Sigmoid colon (tissue), 7 donors: ENCODE measurements at places on chromosomes 5 and 9.
A peak's percentile ranks its signal among the peaks of the same experiment; 100 is the strongest.

- H3K4me1 ChIP-seq = no peaks in the 10 kb centered on the region
- no peaks in the 10 kb centered on the region for H3K36me3 ChIP-seq
- no peak overlapping the region for H3K4me3 ChIP-seq
- peak; percentile 0 for DNase-seq
- no peak overlapping the region for H3K27ac ChIP-seq
Observed at GRCh38 chr5:170067152-170067551, 38.5 kb upstream of the FOXI1 start.

DNA sequence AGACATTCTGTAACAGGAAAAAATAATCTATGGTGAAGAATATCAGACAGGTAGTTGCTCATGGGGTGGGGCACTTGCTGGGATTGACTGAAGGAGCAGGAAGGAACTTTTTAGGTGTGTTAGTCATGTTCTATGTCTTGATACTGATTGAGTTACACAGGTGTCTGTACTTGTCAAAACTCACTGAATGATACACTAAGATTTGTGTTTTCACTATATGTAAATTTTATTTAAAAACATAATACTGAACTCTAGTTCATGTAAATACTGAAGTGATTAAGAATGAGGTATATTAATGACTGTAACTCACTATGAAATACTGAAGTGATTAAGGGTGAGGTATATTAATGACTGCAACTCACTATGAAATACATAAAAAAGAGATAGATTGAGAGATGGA, 28.5 kb downstream of the IL6ST start:
- H3K36me3 ChIP-seq = peaks cover 84% of the 10 kb centered on the region
- no peak for DNase-seq
- peaks cover 5% of the 10 kb centered on the region for H3K4me1 ChIP-seq
- no peak overlapping the region for H3K4me3 ChIP-seq
- H3K27me3 ChIP-seq = no peaks in the 10 kb centered on the region

DNA sequence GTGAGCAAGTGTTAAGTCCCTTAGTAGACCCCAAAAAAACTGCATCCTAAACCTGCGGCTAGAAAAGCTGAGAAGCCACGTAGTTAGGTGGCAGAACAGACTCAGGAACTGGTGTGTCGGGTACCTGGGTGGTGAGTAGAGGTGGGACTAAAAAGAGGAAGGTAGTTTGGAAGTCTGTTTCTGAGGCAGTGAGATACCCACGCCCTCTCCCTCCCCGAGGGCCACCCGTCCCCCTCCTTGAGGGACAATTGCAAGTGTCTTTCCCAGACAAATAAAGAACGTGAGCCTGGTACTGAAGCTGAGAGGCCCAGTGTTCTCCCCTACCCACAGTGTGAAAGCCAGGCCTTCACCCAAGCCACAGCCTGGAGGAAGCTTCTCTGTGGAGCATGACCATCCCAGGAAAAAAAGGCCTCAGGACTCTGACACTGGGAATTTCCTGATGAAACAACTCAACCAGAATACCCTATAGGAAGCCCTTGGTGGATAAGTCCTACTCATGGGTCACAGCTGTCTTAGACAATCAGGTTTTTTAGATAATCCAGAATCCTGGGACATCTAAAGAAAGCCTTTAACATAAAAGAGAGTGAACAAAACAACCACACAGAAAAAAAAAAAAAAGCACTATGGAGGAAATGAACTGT, 7.0 kb upstream of the CD74 start:
- H3K4me3 ChIP-seq = no peak overlapping the region
- no peak for DNase-seq
- H3K4me1 ChIP-seq = no peaks in the 10 kb centered on the region
- H3K36me3 ChIP-seq = no peaks in the 10 kb centered on the region

- H3K27me3 ChIP-seq = no peaks in the 10 kb centered on the region
- no peaks in the 10 kb centered on the region for H3K36me3 ChIP-seq
Observed at GRCh38 chr5:158369241-158369640, 510.3 kb upstream of the CLINT1 start.

DNA sequence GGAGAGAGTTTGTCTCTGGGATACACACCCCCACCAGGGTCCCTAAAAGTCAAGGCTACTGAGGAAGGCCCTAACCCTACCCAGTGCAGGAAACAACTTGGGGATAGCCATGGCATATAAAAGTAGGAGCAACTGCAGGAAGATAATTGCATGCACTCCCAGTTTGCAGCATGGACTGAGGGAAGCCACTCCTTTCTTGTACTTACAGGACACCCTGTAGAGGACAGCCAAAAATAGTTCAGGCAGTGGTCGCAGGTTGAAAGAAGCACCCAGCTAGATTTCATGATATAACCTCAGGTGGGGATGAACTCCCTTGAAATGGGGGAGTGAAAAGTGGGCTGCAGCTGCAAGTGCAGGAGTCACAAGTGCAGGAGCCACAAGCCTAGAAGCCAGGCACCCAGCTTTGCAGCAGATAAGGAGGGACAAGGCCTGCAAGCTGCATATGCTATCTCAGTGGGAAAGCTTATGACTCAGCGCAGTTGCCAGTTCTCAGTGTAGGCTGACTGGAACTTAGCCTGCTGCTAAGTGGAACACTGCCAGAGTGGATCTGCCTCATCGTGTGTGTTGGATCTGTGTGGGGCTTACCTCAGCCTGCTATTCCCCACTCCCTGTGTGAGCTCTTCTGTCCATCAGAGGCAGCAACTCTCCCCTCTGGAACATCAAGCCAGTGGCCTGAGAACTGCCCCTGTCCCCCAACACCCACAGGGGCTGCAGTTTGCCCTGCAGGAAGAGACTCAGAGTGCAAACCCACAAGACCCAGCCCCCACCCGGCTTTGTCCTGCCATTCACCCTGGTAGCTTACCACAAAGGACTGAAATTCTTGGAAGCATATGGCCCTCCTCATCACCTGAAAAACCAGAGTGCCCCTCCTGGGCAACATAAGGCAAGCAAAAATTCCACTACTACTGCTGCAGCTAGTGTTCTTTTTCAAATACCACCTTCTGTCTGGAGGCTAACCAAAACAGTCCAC, 42.7 kb downstream of the CYLC2 start:
- H3K36me3 ChIP-seq = no peaks in the 10 kb centered on the region
- no peak for DNase-seq
- no peak overlapping the region for H3K4me3 ChIP-seq
- H3K27ac ChIP-seq = no peak overlapping the region

GRCh38 chr5:107631805-107632362, 38.9 kb downstream of the EFNA5 start:
- H3K27ac ChIP-seq = no peak overlapping the region
- H3K27me3 ChIP-seq = no peaks in the 10 kb centered on the region
- no peak overlapping the region for H3K4me3 ChIP-seq
- DNase-seq = no peak

GRCh38 chr5:104526866-104527265, 964.3 kb upstream of the NUDT12 start:
- DNase-seq = no peak
- H3K4me1 ChIP-seq = no peaks in the 10 kb centered on the region
- no peaks in the 10 kb centered on the region for H3K36me3 ChIP-seq
- no peak overlapping the region for H3K4me3 ChIP-seq

- H3K4me1 ChIP-seq = peaks cover 17% of the 10 kb centered on the region
- no peak overlapping the region for H3K27ac ChIP-seq
- no peaks in the 10 kb centered on the region for H3K36me3 ChIP-seq
- DNase-seq = no peak
- no peak overlapping the region for H3K4me3 ChIP-seq
Observed at GRCh38 chr5:39055027-39055767, 19.0 kb downstream of the RICTOR start.

GRCh38 chr9:74498621-74499095, 1.5 kb downstream of the RORB start:
- H3K4me1 ChIP-seq = no peaks in the 10 kb centered on the region
- DNase-seq = no peak
- no peak overlapping the region for H3K27ac ChIP-seq
- H3K36me3 ChIP-seq = no peaks in the 10 kb centered on the region
- peaks cover 12% of the 10 kb centered on the region for H3K27me3 ChIP-seq
- H3K4me3 ChIP-seq = peak overlapping the region; percentile 52

GRCh38 chr5:24397601-24398000, 247.2 kb downstream of the CDH10 start:
- H3K27ac ChIP-seq = no peak overlapping the region
- no peaks in the 10 kb centered on the region for H3K36me3 ChIP-seq
- H3K4me3 ChIP-seq = no peak overlapping the region
- no peak for DNase-seq
- no peaks in the 10 kb centered on the region for H3K4me1 ChIP-seq
- no peaks in the 10 kb centered on the region for H3K27me3 ChIP-seq

GRCh38 chr9:4929917-4930316, 55.2 kb upstream of the JAK2 start:
- no peaks in the 10 kb centered on the region for H3K4me1 ChIP-seq
- H3K36me3 ChIP-seq = no peaks in the 10 kb centered on the region
- H3K4me3 ChIP-seq = no peak overlapping the region
- no peak overlapping the region for H3K27ac ChIP-seq

DNA sequence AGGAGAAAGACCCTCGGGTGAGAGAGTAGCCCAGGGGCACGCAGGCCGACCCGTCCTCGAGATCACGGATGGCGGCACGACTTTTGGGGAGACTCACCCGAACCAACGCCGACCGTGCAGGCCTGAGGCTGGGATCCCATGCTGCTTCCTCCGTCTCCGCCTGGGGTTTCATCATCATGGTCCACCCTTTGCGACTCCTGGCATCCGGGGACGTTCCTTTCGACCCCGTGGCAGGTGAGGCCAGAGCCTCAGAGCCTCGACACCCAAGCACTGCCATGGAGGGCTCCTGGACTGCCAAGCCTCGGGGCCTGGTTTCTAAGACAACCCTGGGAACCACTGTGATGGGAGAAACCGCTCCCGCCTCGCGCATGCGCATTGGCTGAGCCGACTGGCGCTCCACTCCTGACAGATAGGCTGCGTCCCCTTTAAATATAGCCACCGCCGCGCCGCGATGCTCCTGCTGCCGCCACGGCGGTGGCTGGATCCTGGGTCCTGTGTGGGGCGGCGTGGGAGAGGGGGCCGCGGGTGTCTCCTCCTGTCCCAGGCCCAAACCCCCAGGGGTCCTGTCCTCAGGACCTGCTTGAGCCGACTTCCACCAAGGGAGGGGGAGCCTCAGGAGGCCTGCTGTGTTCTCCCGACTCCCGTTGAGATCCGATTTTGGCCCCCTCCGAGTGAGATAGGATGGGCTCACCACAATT, 481.6 kb downstream of the SPATA31A7 start:
- H3K4me1 ChIP-seq = no peaks in the 10 kb centered on the region
- H3K27ac ChIP-seq = no peak overlapping the region
- H3K27me3 ChIP-seq = no peaks in the 10 kb centered on the region
- H3K36me3 ChIP-seq = no peaks in the 10 kb centered on the region
- peak; percentile 52 for DNase-seq

DNA sequence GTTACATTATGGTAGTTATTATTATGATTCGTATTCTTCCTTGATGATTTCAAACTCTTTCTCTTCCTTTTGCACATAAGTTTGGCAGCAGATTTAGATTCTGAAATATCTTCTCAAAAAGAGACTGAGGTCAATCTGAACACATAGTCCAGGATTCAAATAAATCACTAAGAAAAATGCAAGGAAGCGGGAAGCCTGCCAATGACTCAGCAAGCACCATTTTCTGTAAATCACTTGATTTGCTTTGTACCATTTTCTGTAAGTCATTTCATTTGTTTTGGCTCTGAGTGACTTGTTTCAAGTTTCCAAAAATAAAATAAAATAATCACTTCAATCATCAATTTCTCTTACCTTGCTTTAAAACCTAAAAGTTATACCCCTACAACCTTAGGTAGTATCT, 24.6 kb upstream of the GLIS3 start:
- no peak overlapping the region for H3K4me3 ChIP-seq
- DNase-seq = no peak
- H3K36me3 ChIP-seq = no peaks in the 10 kb centered on the region
- H3K27me3 ChIP-seq = no peaks in the 10 kb centered on the region

- H3K27me3 ChIP-seq = peaks cover 2% of the 10 kb centered on the region
- no peak for DNase-seq
- H3K4me3 ChIP-seq = no peak overlapping the region
- H3K4me1 ChIP-seq = no peaks in the 10 kb centered on the region
- no peaks in the 10 kb centered on the region for H3K36me3 ChIP-seq
Observed at GRCh38 chr9:130948266-130948665, 9.2 kb upstream of the FIBCD1 start.

GRCh38 chr9:136352682-136353081, 10.9 kb downstream of the DNLZ start:
- H3K36me3 ChIP-seq = peaks cover 37% of the 10 kb centered on the region
- no peaks in the 10 kb centered on the region for H3K4me1 ChIP-seq
- H3K4me3 ChIP-seq = no peak overlapping the region
- H3K27ac ChIP-seq = no peak overlapping the region
- H3K27me3 ChIP-seq = no peaks in the 10 kb centered on the region
- DNase-seq = no peak

DNA sequence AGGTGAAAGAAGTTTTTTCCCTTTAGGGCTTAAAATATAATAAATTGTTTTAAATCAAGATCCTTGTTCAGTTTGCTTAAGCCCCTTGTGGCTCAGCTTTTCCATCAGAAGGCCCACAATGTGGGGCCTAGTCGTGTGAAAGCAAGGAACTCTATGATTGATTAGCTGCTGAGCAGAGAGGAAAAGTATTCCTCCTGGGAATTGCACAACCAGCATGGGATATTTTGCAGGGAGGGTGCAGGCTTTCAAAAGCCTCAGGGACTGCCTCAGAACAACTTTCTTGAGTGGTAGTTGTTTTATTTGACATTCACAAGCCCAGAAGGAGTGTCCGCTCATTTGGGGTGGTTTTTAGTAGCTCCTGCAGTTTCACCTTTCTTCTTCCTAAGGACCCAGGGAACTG, 19.8 kb downstream of the TTC23L start:
- H3K27me3 ChIP-seq = no peaks in the 10 kb centered on the region
- no peak overlapping the region for H3K4me3 ChIP-seq
- H3K27ac ChIP-seq = no peak overlapping the region
- DNase-seq = no peak
- H3K36me3 ChIP-seq = no peaks in the 10 kb centered on the region

DNA sequence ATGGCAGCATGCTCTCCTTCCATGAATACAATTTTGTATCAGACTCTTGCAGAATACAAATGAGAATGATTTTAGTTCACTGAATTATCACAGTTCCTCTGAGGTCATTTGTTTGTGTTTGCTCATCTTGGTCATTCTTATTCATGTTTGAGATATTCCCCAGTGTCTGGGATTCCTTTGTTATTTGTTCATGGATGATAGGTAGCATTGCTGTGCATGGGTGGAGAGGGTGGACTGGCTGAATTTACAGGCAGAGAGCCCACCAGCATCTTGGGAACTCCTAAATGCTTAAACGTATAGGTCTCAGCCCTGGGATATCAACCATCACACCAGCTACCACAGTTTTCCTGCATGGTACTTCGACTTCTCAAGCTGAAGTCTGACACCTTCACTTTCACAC, 459.8 kb downstream of the CCDC171 start:
- no peak overlapping the region for H3K27ac ChIP-seq
- H3K4me1 ChIP-seq = no peaks in the 10 kb centered on the region
- no peaks in the 10 kb centered on the region for H3K36me3 ChIP-seq
- no peaks in the 10 kb centered on the region for H3K27me3 ChIP-seq

DNA sequence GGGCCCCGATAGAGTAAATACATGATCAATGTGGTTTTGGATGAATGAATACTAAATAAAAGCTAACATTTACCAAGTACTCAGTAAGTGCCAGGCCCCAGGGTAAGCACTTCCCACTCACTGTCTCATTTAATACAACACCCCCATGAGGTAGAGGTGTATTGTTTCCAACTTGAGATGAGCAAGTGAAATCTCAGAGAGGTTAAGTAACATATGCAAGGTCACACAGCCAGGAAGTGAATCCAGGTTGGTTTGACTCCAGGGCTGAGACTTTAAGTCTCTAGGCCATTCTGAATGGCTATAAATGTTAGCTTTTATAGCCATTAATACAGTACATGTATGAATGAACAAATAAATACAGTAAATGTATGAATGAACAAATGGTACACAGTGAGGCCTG, 39.4 kb downstream of the LHX2 start:
- no peak overlapping the region for H3K27ac ChIP-seq
- no peak for DNase-seq
- H3K4me1 ChIP-seq = no peaks in the 10 kb centered on the region
- no peaks in the 10 kb centered on the region for H3K36me3 ChIP-seq
- H3K27me3 ChIP-seq = no peaks in the 10 kb centered on the region
- no peak overlapping the region for H3K4me3 ChIP-seq
